ENCODE measurements at places on chromosomes 1 and 21.

- H3K27me3 ChIP-seq, result no peaks in the 10 kb centered on the region
- H3K4me3 ChIP-seq, result no peak overlapping the region
- no peaks in the 10 kb centered on the region for H3K36me3 ChIP-seq
- H3K27ac ChIP-seq, result no peak overlapping the region
- no peak for DNase-seq
These were observed 784.5 kb downstream of the USP25 start for GRCh38 chr21:16514316-16514715.

- peaks cover 3% of the 10 kb centered on the region for H3K4me1 ChIP-seq
- H3K27me3 ChIP-seq, result no peaks in the 10 kb centered on the region
- DNase-seq, result no peak
- no peaks in the 10 kb centered on the region for H3K36me3 ChIP-seq
These were observed 12.2 kb upstream of the SPEN start for GRCh38 chr1:15835205-15835740.

DNA sequence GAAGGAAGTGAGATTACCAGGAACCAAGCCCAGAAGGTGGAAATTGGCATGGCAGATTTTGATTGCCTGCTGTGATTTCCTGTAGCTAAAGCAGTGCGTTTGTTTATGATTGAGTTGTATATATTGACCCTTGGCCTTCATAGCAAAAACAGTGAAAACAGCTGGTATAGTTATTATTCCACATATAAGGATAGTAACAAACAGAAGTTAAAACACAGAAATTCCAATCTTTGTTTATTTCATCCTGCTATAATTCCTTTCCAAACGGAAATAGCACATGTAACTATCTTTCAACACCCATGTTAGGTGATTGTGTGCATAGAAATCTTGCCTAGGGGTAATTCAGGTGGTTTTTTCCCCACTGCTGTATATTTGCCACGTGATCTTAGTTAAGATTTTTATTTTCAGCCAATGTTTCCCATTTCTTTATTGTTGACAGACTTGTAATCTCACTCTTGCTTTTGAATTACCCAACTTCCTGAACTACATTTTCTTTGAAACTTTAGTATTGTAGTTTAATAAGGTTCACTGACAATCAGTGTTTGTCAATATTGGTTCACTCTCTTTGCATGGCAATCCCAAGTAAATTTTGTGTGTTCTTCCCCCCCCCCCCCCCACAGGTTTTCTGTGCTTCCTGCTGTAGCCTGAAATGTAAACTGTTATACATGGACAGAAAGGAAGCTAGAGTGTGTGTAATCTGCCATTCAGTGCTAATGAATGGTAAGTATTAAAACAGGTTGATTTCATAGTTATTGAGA, 102.7 kb downstream of the CC2D1B start:
- no peaks in the 10 kb centered on the region for H3K27me3 ChIP-seq
- no peak for DNase-seq
- no peaks in the 10 kb centered on the region for H3K4me1 ChIP-seq
- no peaks in the 10 kb centered on the region for H3K36me3 ChIP-seq
- H3K4me3 ChIP-seq, result no peak overlapping the region

DNA sequence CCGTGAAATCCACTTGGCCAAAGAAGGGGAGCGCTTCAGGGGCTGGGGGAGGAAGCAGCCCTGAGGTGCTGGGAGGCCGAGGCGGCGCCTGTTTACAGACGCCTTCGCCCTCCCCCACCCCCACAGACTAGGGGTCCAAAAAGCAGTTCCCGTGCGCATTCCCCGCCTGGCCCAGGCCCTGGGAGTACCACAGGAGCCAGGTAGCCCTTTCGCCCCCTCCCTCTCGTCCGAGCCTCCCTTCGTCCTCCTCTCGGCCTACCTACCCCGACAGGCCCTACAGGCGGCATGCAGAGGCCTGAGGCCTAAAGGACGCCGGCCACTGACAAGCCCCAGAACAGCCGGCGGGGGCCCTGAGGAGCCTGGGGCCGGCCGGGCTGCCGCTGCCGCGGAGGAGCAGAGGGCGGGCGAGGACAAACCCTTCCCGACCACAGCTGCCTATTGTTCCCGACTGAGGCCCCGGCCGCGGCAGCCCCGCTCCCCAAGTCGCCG, 522 bp downstream of the RC3H1 start:
- H3K4me1 ChIP-seq, result peaks cover 4% of the 10 kb centered on the region
- H3K36me3 ChIP-seq, result peaks cover 4% of the 10 kb centered on the region
- peak; percentile 83 for DNase-seq
- H3K27ac ChIP-seq, result peak overlapping the region; percentile 89

- H3K4me1 ChIP-seq, result no peaks in the 10 kb centered on the region
- no peaks in the 10 kb centered on the region for H3K36me3 ChIP-seq
- peaks cover 3% of the 10 kb centered on the region for H3K27me3 ChIP-seq
These were observed 11.5 kb downstream of the RIMS3 start for GRCh38 chr1:40653851-40654537.

DNA sequence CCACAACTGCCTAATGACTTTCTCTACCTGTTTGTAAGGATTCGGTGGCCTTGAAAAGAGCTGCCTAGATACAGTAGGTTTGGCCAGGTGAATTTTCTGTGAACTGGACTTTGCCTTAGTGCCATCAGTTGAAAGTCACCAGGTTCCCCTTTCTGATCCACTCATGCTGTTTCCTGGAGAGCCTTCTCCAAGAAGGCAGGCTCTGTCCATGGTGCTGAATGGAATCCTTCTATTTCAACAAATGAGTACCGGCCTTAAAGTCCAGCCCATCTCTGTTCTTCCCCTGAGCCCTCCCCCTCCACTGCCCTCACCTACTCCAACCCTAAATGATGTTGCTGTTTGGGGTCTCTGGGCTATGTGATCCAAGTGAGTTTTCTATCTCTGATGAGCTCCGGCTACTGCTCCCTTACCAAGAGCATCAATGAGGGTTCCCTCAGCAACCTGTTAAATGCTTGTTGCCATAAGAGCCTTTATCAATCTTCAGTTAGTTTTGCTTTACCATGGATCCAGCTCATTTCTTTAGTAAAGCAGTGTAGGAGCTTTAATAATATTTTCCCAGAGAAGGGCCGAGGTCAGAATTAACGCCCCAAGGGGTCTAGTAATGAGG, 500.4 kb downstream of the PTPRU start:
- no peak overlapping the region for H3K4me3 ChIP-seq
- no peaks in the 10 kb centered on the region for H3K36me3 ChIP-seq
- no peaks in the 10 kb centered on the region for H3K27me3 ChIP-seq
- no peaks in the 10 kb centered on the region for H3K4me1 ChIP-seq
- H3K27ac ChIP-seq, result no peak overlapping the region

GRCh38 chr1:92380867-92381266, 82.0 kb downstream of the RPAP2 start:
- H3K4me1 ChIP-seq, result no peaks in the 10 kb centered on the region
- no peak overlapping the region for H3K4me3 ChIP-seq
- no peaks in the 10 kb centered on the region for H3K27me3 ChIP-seq

DNA sequence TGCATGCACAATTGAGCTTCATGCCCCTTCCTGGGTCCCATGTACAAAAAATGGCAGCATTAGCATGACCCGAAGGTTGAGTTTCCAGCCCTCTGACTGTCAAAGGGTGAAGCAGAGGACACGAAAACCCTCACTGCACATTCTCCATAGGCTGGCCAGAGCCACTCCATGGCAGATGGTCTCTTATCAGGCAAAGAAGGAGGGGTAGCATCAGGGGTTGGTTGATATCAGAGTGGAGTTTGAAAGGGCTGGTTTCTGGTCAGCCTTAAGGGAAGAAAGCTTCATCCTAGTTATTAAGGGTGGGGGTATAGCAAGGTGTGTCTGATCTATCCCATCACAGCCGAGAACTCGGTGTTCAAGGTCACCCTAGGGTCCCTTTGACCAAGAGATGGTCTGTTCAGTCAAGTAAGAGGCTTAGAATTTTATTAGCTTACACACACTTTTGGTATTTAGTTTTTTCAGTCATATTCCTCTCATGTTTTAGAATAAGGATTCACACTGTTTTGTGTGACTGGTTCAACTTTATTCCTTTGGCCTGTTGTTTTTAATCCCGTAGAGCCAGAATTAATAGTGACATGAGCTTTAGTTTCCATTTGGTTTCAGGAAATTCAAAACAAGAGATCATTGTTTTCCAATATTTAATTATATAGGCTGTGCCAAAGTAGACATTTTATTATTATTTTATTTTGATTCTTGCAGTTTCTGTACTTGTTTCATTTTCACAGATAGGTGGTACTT, 199.9 kb upstream of the FMN2 start:
- H3K27ac ChIP-seq, result no peak overlapping the region
- H3K4me1 ChIP-seq, result peaks cover 2% of the 10 kb centered on the region
- DNase-seq, result no peak
- no peaks in the 10 kb centered on the region for H3K36me3 ChIP-seq

DNA sequence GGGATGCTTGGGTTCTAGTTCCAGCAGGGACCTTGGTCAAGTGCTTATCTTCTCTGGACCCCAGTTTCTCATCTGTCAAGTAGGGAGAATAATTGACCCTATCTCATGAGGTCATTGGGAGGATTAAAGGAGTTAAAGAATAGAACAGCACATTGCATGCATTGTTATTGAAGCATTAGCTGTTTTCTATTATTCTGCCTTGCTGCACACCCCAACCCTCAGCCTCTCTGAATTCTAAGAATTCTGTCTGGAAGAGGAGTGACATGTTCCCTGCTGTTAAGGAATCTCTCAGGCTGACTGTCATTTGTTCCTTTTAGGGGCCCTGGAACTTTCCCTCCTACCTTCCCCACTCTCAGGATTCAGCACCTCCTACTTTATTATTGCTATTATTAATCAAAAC, 73.9 kb downstream of the NENF start:
- H3K36me3 ChIP-seq, result no peaks in the 10 kb centered on the region
- H3K4me3 ChIP-seq, result no peak overlapping the region
- no peak for DNase-seq
- no peak overlapping the region for H3K27ac ChIP-seq
- no peaks in the 10 kb centered on the region for H3K27me3 ChIP-seq

- no peak overlapping the region for H3K4me3 ChIP-seq
- peaks cover 74% of the 10 kb centered on the region for H3K36me3 ChIP-seq
- no peaks in the 10 kb centered on the region for H3K4me1 ChIP-seq
- no peak overlapping the region for H3K27ac ChIP-seq
- no peaks in the 10 kb centered on the region for H3K27me3 ChIP-seq
These were observed 23.0 kb upstream of the SYT2 start for GRCh38 chr1:202733251-202733650.

DNA sequence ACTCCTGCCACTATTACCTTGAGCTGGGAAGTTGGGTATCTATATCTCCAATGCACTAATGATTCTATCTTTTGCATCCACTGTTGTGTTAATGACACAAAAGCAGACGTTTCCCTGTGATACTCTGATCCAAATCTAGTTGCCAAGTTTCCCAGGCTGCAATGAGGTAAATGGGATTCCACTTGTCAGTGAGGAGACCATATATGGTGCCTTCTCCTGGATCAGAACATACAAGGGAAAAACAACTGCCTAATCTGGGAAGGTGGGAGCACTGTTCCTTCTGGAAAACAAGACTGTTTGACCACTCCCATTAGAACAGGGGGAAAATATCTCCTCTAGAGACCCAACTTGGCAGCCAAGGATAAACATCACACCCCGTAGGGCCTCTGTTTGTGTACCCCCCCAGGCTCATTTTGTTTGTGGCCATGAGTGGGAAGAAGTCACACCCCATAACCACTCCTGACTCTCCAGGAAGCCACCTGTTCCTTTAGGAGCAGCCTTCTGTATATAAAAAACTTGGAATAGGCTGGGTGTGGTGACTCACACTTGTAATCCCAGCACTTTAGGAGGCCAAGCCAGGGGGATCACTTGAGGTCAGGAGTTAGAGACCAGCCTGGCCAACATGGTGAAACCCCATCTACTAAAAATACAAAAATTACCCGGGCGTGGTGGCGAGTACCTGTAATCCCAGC, 28.5 kb upstream of the SLC6A9 start:
- no peak overlapping the region for H3K4me3 ChIP-seq
- no peaks in the 10 kb centered on the region for H3K27me3 ChIP-seq
- no peak for DNase-seq

DNA sequence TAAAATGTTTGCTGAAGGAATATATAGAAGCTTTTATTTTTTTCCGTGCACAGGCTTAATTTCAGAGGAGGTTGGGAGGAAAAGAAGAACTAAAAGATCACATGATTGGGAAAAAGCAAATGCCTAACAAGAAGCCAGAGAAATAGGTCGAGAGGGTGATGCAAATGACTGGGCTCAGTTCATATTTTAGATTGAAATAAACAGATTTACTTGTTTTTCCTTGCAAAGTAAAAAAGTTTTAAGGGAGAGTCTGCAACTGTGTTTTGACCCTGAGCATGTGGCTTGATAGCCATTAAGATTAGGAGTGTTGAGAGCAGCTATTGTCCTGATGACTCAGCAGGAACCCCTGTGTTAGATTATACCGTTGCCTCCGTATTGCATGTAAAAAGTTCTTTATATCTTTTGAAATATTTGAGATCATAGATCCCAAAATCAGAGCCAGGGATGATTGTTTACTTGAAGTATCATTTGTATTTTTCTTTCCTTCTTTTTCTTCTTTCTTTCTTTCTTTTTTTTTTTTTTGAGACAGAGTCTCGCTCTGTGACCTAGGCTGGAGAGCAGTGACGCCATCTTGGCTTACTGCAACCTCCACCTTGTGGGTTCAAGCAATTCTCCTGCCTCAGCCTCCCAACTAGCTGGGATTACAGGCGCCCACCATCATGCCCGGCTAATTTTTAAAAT, 20.2 kb downstream of the CLIC4 start:
- H3K27ac ChIP-seq, result no peak overlapping the region
- peaks cover 8% of the 10 kb centered on the region for H3K4me1 ChIP-seq
- H3K27me3 ChIP-seq, result no peaks in the 10 kb centered on the region
- no peak overlapping the region for H3K4me3 ChIP-seq
- H3K36me3 ChIP-seq, result no peaks in the 10 kb centered on the region
- DNase-seq, result no peak

DNA sequence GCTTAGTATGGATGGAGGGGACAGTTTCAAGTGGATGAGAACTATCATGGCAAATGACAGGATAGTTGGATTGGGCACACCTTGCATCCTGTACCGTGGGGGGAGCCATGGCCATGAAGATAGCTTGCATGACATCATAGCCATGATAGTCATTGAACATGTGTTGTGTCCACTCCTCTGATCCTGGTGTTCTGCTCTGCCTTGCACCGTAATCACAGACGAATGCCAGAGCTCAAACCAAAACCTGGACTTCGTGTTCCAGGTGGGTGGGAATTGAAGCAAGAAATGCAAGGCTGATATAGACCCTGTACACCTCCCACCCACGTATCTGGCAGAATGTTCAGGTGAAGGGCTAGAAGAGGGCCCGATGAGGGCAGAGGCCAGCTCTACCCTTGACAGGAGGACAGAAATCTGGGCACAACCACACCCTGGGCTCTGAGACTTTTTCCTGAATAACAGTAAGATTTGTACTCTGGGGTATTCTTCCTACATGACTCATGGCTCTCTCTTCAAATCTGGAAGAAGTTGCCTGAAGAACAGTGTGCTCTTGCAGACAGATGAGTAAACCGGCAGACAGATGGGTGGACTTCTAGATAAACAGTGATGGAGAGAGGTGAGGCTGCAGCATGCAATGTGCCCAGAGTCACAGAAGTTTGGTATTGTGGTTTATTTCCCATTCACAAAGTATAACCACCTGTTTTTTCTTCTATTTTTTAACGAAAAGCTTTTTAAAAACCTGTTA, 45.0 kb downstream of the KCNJ6 start:
- no peaks in the 10 kb centered on the region for H3K4me1 ChIP-seq
- H3K36me3 ChIP-seq, result no peaks in the 10 kb centered on the region
- no peak overlapping the region for H3K27ac ChIP-seq
- H3K4me3 ChIP-seq, result no peak overlapping the region
- H3K27me3 ChIP-seq, result no peaks in the 10 kb centered on the region

- no peak overlapping the region for H3K4me3 ChIP-seq
- no peak for DNase-seq
- H3K27me3 ChIP-seq, result no peaks in the 10 kb centered on the region
- no peaks in the 10 kb centered on the region for H3K36me3 ChIP-seq
These were observed 163.5 kb upstream of the LMO4 start for GRCh38 chr1:87165177-87165576.

GRCh38 chr21:22244516-22244915, 1246.3 kb downstream of the NCAM2 start:
- H3K36me3 ChIP-seq, result no peaks in the 10 kb centered on the region
- H3K4me1 ChIP-seq, result no peaks in the 10 kb centered on the region
- no peaks in the 10 kb centered on the region for H3K27me3 ChIP-seq
- DNase-seq, result no peak

Data from kidney (tissue), 22 donors.